ENCODE measurements at places on chromosomes 4 and X.

DNA sequence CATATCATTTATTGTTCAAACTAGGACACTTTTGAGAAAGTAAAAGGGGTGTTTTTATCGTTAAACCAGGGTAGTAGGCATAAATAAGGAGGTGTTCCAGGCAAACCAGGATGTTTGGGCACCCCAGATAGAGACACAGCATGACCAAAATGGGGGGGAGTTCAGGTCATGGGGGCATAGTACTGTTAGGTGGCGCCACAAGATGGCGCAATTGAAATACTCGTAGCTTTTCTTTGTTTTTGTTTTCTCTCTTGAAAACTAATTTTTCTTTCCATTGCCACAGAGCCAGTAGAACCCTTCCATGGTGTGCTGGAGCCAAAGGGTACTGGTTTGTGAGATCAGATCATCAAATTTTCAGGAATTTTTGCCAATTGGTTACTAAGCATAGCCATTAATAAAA lies 283.4 kb downstream of the BCOR start:
- no peak for DNase-seq

GRCh38 chr4:118335324-118335723 lies 17.5 kb downstream of the PRSS12 start:
- no peak for DNase-seq

DNA sequence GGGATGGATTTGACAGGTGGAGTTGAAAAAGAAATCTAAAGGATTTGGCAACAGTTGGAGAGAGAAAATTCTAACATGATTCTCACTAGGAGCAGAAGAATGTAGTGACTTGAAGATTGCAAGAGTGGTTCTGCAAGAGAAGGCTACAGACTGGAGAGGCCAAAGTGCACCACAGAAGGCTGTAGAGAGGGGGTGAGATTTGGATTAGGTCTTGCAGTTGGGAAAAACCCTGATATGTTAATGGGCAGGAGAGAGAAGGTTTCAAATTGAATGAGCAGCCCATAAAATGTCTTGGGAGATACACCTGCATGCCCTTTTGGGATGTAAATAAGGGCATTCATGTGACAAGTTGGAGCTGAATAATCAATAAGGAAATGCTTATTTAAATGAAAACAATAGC lies 14.7 kb upstream of the VEGFD start:
- no peak for DNase-seq

DNA sequence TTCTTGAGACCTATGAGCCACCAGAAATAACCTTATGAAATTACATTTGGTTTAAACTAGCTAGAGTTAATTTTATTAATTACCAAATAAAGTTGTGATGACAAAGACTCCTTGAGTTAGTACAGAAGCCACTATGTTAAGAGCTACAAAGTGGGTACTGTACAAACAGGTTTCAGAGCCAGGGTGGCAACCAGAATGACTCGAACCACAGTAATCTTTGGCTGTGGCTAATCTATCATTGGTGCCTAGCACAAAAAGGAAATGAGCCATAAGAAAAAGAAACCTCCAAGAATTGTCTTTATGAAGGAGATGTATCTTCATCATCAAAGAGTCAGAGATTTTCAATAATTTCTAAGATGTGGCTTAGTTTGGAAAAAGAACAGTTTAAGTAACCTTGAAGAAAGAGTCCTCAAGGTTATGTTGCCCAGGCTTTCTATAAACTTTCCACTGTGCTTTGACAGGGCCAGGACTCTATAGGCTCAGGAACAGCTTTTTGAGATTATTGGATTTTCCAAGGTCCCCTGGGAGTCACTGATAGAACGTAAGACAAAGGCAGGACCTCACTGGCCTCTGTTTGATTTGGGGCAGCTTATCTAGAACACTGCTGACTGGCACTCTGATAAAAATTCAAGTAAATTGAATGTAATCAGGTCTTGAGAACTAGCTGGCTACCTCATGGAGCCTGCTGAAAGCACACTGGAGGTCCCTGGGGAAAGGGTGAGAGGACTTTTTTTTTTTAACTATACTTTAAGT lies 777.7 kb downstream of the STIM2 start:
- no peak for DNase-seq

GRCh38 chrX:149718757-149719156 lies 6.9 kb downstream of the MAGEA11 start:
- DNase-seq, result no peak

DNA sequence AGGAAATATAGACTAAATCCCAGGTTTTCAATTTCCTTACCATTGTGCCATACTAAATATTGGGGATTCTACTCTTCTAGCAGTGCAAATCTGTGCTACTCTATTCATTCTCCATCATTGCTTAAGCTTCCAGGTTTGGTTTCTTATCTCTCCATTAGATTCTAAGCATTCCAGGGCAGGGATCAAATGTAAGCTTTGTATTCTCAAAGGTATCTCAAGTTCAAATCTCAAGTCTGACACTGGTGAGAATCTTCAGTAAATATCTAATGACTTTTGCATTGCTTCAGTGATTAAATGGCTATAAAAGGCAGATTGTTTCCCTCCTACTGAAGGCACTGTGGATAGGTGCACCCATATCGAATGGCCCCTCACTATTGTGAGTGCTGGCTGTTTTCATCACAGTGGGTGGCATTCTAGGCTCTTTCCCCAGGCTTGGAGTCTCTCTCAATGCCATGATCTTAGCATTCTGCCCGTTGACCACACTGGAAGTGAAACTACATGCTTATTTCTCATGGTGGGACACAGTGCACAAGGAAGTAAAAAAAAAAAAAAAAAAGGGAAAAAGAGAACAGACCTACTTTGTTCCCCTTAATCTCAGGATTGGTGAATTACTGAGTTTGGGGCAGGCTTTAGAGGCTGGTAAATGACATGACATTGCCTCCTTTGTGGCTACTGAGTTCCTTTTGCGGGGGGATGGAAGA lies 28.7 kb downstream of the FAM9C start:
- DNase-seq, result no peak

GRCh38 chrX:72028701-72029470 lies 102.8 kb downstream of the RTL5 start:
- no peak for DNase-seq

DNA sequence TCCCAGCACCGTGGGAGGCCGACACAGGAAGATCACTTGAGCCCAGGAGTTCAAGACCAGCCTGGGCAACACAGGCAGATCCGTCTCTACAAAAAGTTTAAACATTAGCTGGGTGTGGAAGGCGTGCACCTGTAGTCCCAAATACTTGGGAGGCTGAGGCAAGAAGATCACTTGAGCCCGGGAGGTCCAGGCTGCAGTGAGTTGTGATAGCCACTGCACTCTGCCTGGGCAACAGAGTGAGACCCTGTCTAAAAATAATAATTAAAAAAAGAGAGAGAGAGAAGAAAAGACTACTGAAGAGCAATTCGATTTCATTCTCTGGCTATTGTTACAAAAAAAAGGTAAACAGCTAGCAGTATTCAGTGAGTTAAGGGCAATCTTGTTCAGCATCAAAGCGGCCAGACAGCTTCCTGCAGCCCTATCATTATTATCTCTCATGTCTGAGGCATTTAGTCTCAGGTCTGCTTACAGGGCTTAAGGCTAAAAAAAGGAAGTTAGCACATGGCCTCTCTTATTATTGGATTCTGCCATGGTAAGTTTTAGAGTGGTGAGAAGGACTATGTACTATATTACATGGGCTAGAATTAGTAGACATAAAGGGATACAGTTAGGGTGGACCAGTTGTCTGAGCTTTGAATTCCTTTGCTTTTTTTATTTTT lies 37.9 kb downstream of the ARHGEF6 start:
- DNase-seq, result no peak

DNA sequence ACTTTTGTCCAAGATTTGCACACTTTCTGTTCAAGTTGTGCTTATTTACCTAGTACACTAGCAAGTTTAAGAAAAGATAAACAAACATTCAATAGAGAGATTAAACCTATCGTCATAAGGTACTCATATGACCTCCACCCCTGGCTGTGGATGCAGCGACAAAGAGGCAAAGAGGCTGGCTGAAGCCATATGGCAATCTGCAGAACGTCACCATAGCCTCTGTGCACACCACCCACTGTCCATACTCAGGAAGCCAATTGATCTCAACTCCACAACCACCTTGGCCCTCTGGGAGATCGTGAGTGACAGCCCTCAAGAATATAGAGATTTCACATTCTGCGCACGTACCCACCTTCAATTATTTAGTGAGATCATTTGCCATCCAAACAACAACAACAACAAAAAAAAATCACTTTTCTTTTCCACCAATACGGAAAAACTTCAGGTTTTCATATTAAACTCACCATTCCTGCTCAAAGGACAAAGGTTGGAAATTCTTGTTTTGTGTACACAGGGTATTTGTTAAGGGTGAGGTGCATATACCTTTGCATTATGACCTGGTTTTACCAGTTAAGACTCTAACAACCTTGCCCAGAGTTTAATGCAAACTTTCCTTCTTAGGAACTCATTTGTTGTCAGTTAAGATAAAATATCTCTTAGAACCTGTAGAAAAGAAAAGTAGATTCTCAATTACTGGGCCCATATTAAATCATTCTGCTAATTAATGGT lies 243.0 kb upstream of the FSTL5 start:
- DNase-seq, result no peak

DNA sequence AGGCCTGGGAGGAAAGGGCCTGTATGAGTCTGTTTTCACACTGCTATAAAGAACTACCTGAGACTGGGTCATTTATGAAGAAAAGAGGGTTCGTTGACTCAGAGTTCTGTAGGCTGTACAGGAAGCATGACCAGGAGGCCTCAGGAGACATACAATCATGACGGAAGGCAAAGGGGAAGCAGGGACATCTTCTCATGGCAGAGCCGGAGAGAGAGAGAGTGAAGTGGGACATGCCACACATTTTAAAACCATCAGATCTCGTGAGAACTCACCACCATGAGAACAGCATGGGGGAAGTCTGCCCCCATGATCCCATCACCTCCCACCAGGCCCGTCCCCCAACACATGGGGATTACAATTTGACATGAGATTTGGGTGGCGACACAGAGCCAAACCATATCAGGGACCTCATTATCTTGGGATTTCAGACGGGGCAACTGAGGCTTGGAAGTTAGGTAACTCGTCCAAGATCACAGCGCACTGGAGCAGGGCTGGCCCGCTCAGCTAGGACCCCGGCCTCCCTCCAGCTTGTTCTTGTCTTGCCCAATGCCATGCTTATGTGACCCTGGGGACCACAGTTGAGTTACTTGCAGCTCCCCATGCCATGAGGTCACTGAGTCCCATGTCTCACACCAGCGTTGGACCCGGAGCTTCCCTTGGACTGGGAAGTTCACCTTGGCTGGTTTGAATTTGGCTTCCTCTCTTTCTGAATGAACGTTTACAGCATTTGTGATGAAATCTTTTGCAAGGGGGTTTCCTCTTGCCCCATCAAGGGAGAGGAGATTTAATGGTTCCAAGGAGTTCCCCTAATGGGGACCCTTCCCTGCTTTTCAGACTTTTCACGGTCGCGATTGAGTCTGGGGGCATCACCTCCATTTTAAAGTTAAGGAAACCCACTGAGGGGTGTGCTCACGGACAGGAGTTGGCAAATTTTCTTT lies 18.1 kb downstream of the HTRA3 start:
- DNase-seq, result no peak

DNA sequence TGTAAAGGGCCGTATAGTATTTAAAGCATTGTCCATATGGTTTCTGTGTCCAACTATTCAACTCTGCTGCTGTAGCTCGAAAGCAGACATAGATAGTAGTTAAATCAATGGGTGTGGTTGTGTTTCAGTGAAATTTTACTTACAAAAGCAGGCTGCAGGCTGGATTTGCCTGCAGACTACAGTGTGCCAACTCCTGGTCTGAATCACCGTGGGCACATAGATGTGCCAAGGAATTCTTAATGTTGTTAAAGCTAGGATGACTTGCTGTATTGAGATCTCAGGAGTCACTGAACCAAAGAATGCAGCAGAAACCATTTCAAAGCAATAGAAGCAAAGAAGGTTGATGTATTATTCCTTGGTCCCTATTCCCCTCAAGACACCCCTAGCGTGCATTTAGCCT lies 379.0 kb downstream of the STIM2 start:
- no peak for DNase-seq

DNA sequence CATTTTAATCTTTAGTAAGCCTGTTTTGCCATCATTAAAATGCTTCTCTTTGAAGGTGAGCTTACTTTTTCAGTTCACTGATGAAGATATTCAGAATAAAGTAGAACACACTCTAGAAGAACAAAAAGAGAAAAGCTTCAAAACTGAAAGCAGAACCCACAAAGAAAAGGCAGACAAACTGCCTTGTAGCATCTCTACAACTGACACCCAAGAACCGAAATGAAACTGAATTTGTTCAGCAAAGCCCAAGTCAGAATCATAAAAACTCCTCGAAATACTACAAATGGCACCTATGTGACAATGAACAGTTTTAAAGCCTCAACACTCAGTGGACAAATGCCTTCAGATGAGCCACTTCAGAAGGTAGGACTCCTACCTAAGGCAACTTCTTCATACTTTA lies 83.6 kb downstream of the MAML3 start:
- DNase-seq, result no peak

DNA sequence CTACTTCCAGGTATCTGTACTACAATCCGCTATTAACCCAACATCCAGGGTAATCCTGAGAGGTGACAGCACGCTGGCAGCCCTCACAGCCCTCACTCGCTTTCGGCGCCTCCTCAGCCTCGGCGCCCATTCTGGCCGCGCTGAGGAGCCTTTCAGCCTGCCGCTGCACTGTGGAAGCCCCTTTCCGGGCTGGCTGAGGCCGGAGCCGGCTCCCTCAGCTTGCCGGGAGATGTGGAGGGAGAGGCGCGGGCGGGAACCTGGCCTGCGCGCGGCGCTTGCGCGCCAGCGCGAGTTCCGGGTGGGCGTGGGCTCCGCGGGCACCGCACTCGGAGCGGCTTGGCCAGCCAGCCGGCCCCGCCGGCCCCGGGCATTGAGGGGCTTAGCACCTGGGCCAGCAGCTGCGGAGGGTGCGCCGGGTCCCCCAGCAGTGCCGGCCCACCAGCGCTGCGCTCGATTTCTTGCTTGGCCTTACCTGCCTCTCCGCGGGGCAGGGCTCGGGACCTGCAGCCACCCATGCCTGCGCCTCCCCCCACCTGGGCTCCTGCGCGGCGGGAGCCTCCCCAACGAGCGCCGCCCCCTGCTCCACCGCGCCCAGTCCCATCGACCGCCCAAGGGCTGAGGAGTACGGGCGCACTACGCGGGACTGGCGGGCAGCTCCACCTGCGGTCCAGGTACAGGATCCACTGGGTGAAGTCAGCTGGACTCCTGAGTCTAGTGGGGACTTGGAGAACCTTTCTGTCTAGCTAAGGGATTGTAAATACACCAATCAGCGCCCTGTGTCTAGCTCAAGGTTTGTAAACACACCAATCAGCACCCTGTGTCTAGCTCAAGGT lies 87.3 kb downstream of the PRSS12 start:
- DNase-seq, result no peak

DNA sequence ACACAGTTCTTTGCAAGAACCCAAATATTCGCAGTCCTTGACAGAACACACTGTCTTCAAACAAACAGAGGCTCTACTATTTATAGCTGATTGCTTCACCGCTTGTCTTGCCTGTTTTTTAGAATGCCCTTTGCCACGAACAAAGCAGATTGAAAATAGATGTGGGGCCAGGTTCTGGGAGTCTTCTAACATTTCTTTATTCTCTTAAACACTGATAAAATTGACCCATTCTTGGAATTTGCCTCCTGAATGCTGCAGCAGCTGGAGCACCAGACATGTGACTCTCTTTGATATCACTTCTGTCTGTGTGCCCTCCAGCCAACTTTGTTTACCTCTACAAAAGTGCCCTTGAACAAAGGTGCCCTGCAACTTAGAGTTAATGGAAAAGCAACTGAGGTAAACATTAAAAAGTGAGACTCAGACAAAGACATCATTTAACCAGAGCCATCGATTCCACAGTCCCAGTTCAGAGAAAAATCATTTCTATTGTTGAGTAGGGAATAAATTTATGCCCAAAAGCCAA lies 64.2 kb upstream of the SPP1 start:
- DNase-seq, result no peak

- DNase-seq, result no peak
Measured at GRCh38 chr4:24794480-24794879, 893 bp upstream of the SOD3 start.

- no peak for DNase-seq
Measured at GRCh38 chr4:4831825-4832224, 27.6 kb upstream of the MSX1 start.
